ELR (cell line): ENCODE measurements at places on chromosomes 16 and 17.

DNA sequence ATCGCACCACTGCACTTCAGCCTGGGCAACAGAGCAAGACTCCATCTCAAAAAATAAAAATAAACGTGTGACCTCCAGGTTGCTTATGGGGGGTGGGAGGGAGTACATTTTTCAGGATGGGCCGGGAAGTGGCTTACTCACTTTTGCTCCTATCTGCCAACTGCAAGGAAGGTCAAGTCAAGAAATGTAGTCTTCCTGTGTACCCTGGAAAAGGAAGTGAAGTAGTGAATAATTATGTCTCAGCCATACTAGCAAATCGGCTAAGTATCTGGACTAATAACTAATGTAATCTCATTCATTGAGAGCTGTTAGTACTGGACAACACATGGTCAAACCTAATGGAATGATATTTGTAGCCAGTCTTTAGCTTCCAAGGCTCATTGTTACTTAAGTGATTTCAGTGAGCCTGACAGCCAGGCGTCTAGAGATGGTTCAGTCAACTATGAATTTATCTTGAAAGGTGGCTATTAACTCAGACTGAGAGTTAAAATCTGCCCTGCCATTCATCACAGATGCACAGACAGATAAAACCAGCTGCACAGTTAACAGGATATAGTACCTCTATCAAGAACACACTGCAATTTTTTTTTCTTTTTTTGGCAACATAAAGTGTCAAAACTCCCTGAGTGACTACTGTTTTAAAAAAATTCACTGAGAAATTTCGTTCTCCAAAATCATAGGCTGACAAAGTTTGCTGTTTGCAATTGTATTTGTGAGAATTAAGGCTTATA is 3.7 kb upstream of the TACO1 start:
- DNase-seq = no peak

DNA sequence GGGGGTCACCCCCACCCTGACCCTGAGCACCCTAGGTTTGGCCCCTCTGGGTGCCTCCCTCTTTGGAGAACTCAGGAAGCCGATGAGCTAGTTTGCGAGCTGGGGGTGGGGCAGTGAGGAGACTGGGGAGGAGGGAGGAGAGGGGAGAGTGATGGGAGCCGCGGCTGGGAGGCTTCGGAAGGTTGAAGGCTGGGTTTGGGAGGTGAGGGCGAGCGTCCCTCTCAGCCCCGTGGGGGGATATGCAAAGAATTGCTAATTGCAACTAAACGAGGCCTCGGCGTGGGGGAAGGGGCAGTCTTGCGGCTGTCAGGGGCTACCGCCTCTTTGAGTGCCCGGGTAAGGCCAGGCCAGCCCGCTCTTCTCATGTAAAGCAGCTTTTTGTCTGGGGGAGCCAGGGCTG is 17.6 kb upstream of the FZD2 start:
- no peak for DNase-seq

DNA sequence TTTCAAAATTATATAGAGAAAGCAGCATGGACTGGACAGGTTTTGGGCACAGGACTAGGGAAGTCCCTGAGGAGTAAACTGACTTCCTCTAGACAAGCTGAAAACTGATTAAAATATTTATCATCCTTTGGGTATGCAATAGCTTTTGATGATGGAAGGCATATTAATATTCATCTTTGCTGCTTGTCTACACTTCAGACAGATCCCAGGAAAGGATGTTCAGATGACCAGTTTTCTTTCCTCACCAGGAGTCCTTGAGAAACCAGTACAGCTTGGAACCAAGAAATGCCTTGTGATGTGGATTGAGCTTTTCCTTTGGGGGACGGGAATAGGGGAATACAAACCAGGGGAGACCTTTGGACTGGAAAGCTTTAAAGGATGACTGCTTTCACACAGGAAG is 195.5 kb downstream of the FTO start:
- DNase-seq = no peak

DNA sequence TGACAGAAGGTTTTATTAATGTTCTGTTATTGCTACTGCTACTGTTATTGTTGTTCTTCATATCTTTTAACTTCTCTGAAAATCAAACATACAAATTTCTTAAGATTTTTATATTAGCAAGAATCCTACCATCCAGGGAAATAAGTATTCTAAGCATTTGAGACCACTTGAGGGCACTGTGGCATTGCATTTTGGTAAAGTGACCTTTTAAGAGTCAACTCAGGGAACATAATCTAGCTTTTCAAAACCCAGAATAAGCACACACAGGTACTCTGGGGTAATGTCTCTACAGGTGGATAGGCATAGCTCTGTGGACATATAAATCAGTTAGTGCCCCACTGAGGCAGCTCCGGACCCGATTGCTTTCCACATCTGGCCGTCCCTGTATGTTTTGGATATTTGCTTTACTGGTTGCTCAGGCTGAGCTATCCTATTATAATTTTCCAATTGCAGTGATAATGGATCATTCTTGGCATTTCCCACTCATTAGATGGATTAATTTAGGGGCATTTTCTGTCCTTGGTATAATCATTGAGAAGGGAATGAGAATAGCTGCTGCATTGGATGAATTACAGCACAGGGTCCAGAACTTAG is 1425.1 kb upstream of the CDH8 start:
- DNase-seq = peak; percentile 3

DNA sequence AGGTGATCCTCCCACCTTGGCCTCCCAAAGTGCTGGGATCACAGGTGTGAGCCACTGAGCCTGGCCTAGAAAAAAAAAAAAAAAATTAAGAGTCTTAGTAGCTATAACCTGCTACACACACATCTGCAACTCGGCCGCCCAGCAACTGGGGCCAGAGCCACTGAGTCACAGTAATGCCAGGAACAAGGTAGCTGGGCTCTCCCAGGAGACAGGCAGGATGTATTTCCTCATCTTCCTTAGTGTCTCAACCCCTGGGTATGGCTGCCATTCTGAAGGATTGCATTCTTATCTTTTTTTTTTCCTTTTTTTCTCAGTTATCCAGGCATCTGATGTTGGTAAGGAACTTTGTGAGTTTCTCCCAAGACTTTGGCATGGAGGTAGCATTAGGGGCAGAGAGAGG is 7.1 kb upstream of the PSMD3 start:
- DNase-seq = no peak

DNA sequence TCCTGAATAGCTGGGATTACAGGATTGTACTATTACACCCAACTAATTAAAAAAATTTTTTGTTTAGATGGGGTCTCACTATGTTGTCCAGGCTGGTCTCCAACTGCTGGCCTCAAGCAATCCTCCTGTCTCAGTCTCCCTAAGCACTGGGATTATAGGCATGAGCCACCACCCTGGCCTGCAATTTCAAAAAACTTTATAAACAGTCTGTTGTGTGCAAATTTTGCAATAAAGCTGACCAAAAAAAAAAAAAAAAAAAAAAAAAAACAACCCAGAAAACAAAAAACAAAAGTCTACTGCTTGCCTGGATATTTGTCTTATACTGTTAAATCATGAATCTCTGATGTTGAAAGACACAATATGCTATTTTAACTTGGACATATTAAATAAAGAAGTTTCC is 4.4 kb downstream of the CREBBP start:
- no peak for DNase-seq

DNA sequence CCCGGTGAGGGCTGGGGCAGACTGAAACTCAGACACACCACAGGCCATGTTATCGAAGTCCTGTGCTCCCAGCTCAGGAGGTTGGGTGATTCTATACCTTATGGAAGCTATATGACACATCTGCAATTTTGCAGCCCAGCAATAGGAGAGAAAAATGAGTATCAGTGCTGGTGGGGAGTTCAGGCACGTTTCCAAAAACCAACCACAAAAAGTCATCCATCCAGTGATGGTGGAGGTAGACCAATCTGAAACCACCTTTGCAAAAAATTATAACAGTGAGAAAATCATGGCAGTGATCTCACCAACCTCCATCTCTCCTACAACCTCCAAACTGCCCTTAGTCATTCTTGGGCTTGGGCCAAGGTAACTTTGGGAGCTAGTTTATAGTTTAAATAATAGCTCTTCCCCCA is 327.9 kb downstream of the SLC39A11 start:
- peak; percentile 34 for DNase-seq

DNA sequence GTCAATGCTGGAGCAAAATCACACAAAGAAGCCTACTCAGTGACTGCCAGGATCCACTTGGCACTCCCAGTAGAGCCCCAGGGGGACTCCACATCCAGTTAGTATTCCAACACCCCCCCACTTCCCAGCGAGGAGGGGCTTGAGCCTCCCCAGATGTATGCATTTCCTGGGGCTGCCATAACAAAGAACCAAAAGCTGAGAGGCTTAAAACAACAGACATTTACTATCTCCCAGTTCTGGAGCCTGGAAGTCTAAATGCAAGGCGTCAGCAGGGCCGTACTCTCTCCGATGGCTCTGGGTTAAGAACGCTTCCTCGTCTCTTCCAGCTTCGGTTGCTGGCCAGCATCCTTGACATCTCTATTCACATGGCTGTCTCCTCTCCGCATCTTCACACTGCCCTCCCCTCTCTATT is 23.0 kb upstream of the GNA13 start:
- DNase-seq = no peak

DNA sequence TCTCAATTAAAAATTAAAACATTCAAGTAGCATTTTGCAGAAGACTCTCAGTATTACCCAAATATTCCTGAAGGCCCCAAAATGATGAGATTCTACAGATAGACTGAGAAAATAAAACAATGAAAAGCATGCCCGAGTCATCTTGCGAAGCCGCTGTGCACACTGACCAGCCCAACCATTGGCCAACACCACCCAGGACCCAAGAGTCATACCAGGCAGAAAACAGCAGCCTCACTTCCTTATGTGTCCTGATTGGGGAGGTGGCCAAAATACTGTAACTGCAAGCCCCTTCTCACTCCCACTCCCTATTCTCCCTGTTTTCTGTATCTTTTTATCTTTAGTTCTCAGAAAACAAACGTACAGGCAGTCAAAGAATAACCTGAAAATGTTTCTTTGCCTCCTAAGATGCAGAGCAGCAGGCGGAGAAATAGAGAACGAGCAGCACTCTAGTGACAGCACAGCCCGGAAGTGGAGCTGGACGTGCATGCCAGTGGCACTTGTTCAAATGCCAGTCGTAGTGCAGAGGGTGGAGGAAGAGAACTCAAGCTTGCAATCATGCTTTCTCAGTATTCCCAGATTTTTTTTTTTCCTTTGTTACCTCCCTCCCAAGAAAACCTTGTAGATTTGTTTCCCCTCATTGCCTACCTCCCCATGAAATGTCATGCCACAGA is 182.3 kb upstream of the SOX9 start:
- DNase-seq = no peak

DNA sequence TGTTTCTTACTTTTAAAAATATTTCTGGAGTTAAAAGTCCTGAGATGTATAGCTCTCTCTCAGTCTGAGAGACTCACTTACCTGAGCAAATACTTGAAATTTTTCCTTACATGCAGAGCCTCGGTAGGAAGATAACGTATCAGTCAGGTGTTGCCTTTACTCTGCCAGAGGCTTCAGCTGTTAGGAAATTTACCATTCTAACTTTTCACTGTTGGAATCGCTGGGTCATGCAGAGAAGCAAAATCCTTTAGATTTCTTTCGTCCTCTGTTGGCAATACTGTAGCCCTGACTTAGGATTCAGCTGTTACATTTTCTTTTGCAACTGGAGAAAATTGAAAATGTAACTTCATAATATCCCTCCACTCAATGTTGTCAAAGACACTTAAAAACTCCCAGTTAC is 20.0 kb upstream of the KCNJ16 start:
- no peak for DNase-seq
